ENCODE measurements at places on chromosomes 5 and 9. TPM values are rescaled to one million over a fixed set of nuclear protein-coding genes. Genes with fewer than 3 reads are reported as not detected.
A peak's percentile ranks its signal among the peaks of the same experiment; 100 is the strongest.

GRCh38 chr9:117555964-117556629 lies 141.2 kb upstream of the ASTN2 start:
- no peak for DNase-seq

Gene PHYHD1
- 4.6 TPM for total RNA-seq

Gene IL3
- not detected for total RNA-seq

DNA sequence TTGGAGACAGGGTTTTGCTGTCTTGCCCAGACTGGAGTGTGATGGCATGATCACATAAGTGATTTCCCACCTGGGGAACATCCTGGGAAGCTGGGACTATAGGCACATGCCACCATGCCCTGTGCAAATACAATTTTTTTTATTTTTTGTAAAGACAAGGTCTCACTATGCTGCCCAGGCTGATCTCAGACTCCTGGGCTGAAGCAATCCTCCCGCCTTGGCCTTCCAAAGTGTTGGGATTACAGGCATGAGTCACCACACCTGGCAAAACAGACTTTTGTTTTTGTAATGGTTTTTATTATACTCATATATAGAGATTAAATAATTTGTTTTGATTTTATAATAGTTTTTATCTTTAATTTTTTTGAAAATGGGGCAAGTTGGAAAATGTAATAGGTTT lies 14.7 kb downstream of the DNAJC25 start:
- no peak for DNase-seq

GRCh38 chr9:125922854-125923253 lies 175.7 kb downstream of the PBX3 start:
- peak; percentile 29 for DNase-seq

Gene OCLN
- total RNA-seq: 15.3 TPM

DNA sequence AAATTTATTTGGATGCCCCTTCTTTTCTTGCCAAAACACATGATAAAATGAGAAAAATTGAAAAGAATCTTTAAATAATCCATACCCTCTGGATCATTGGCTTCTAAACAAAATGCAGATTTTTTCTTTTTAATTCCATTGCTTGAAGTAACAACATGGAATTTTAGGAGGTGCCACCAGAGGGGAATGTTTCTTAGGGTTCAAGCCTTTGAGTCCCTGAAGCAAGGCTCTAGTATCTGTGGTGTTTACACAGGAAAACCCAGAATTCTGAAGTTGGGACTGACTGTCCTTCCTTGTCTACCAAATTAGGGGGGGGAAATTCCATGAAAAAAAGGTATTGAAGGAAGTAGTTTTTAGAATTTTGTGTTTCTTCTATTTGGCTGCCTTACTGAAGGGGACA lies 69.4 kb downstream of the LMNB1 start:
- DNase-seq: no peak

- no peak for DNase-seq
These were observed 27.5 kb upstream of the THG1L start for GRCh38 chr5:157703736-157704135.

DNA sequence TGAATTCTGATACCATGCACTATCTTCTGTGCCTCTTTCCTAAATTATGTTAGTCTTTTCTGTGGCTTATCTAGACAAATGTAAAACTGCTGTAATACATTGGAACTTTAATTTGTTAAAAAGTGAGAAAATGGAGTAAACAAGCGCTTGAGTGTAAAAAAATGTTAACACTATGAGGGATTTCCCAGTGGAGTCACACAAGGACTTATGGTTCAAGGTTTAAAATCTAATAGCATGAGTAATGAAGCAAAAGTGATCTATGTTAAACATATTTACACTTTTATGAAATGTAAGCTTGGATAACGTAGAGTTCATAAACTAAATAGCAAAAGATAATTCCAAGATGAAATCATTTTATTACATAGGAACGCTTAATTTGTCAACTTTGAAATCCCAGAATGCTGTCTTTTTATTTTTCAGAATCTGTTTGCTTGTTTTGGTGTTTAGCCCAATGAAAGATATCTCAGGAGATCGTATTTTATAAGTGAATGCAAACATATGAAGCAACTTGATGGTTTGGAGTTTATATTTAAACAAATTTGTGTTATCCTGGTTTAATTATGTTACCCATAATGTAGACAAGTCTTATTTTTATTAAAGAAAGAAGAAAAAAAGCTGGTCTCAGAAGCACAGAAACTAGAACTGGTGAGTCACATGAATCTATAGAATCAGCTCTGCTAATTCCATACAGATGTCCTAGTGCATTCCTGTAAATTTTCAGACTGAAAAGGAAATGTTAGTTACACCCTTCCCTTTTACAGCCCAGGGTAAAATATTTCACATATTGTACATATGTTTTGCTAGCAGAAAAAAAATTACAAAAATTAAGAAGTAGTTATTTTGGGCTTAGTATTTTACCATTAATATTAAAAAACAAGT lies 34.2 kb upstream of the FBN2 start:
- peak; percentile 18 for DNase-seq
